ENCODE measurements at places on chromosomes 4 and X.

DNA sequence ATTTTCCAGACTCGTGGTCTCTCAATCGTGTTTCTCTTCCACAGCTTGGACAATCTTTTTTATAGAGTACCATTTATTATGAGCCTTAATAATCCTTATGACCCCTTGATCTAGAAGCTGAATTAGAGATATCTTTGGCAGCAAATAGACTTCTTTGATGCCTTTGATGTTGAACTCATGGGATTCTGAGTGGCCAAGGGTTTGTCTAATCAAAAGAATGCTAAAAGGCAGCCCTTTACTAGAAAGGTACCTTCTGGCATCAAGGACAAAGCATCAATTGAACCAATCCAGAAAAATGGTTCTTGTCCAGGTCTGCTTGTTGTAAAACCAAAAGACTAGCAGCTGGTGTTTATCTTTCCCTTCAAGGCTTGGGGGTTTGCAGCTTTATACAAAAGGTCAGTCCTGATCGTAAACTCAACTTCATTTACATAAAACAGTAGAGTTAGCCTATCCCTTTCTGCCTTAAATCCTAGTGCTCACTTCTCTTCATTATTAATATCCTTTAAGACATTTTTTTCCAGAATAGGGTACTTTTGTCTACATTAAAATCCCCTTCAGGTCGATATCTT lies 411.3 kb downstream of the FAT4 start:
- no peak for DNase-seq

DNA sequence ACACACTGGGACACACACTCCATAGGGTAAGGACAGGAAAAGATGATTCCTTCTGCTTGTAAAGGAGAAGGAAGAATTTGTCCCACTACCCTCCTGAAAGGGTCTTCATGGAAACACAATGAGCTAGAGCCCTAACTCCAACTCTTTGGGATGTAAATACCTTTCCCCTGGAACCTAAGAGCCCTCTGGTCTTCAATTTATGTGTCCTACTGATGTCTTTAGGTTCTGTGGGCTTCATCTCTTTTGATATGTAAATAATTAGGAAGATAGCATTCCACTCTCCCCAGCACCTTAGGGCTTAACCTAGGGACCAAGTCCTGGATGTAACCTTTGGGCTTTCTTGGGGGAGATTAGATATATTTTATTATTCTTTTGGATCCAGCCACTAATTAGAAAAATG lies 38.3 kb downstream of the PF4 start:
- DNase-seq, result no peak

DNA sequence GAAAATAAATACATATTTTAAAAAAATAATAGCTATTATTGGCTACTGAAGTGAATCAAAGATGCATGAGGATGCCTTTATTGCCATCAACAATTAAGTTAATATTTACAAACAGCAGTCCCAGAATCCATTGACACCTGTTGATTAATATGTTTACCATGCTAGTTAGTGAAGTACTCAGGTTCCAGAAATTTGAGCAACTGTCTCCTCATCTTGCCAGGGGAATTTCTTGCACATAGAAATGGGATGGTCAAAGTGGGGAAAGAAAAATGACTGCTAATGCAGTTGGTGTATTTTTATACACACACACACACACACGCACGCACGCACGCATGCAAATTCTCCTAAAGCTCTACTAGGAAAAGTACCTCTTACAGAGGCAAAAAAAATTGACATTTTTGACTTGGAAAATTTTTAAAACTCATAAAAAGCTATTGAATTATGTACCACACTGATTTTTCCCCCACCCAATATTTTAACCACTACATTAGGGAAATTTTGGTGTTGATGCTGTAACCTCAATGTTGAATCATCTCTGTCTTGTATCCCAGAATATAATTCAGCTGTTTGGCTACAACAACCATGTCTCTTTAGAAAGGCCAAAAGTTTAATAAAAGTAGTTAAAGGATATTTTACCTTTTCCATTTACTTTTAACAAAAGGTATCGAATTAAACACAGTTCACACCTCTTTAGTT lies 105.3 kb upstream of the TMEM150C start:
- DNase-seq, result no peak

GRCh38 chrX:63993936-63994335 lies 208.9 kb upstream of the ARHGEF9 start:
- DNase-seq, result no peak

DNA sequence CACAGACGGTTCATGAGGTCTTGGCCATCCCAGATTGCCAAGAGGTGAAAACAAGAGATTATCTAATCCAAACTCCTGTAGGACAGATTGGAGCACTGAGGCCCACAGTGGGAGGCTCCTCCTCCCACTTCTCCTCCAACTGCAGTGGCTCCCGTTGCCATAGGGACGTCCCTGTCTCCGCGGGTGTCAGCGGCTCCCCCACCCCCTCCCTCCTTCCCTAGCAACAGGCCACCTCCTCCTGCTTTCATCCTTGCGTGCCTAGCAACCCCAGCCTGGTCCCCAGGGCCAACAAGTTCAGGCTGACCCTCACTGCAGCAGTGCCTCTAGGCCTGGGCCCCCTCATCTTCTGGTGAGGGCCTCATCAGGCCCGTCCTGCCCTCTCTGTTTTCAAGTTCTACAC lies 6.8 kb upstream of the IQSEC2 start:
- DNase-seq, result peak; percentile 83

DNA sequence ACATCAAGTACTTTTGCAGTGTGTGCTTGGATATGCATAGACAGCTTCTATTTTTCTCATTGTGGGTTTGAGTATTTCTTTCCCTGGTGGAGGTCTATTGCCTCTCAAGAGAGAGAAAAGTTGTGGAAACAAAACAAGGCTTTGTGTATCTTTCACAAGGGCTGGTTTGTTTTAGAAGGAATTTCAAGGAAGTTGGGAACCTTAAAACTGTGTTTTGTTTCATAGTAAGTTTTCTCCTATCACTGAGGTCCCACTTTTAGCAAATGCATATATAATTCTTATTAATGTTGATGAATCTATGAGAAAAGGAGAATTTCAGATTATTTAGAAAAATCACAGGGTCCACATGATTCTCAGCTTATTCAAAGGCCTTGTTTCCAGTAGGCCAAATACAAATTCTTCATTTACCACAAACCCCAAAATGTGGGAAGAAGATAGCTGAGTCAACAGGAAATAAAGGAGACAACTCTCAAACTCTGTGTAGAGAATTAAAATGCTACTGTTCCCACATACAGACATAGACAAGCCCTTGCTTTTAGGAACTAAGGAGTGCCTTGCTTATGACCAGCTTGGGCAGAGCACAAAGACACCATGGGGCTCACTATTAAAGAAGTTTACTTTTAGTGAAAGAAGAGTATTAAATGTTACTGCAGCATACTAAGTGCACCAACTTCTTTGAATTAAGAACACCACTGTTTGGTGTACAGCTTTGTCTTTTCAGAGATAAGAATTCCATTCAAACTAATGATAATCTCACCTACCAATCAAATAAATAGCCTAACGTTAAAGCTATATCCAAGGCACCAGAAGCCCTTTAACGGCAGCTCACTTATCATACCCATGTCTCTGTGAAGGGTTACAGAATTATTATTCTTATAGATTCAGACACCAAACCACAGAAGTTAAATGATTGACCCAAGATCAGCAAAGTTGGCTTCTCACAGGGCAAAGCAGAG lies 177.4 kb upstream of the LEF1 start:
- no peak for DNase-seq

DNA sequence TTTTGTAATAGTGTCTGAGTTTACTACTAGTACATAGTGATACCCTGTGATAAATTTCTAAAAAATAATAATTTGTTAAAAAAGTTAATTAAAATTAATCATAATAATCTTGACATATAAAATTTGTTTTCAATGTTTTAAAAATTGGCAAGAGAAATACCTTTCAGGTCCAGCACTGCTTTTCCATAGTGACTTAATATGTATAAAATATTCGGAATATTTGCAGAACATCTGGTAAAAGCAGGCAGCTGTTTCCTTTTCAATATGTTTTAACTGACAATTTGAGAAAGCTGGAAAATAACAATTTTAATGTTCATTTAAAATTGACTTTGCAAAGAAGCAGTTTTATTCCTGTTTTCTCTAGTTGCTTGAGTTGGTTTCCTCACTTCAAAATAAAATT lies 17.6 kb upstream of the GK2 start:
- no peak for DNase-seq

- no peak for DNase-seq
Observed at GRCh38 chr4:113537203-113537602, 224.3 kb downstream of the CAMK2D start.

DNA sequence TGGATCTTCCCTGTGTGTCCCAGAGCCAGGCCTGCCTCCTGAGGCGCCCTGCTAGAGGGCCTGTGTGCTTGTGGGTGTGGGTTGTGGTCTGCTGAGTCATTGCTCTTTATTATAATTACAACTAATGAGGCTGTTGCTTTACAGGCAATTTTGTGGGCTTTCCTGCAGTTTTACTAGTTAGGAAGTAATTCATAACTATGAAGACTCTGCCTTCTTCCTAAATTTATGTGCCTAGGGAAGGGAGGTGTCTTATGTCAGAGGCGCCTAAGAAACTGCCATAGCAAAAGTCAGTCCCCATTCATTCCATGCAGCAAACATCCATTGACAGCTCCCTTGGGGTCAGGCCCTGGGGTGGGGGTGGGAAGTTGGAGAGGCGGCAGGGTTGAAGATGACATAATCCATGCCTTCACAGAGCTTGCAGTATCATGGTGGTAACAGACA lies 359.2 kb downstream of the IDS start:
- peak; percentile 27 for DNase-seq

DNA sequence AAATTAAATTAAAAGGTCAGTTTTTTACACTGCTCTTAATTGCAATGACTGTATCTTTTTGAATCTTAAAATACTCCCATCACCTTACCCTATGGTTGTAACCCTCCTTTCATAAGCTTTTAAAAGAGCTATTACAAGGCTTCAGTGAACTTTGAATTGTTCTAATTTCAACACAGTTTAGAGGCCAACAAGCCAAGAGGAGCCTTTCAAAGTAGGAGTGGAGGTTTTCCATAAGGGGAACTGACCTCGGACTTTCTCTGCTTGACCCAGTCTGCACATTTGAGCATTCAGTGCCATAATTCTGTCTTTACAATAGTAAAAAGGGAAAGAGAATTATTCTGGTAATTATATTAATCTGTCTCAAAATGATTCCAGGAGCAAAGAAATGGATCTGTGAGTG lies 98.9 kb downstream of the PARM1 start:
- DNase-seq, result no peak

DNA sequence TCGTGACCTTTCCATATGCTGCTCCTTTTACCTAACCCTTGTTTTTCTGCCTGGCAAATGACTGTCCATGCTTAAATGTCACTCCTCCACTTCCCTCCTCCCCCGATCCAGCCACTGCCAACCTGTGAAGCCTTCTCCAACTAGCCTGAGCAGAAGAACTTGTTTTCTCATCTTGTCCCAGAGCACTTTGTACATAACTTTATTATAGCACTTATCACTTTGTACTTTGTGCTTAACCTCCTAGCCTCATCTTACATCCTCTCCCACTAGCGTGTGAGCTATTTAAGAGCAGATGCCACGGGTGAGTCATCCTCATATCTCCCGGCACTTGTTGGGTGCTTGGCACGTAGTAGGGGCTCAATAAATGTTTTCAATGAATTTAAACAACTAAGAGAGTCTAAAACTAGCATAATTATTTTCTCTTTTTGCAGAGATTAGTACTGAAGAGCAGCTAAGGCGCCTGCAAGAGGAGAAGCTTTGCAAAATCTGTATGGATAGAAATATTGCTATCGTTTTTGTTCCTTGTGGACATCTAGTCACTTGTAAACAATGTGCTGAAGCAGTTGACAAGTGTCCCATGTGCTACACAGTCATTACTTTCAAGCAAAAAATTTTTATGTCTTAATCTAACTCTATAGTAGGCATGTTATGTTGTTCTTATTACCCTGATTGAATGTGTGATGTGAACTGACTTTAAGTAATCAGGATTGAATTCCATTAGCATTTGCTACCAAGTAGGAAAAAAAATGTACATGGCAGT lies 46.9 kb downstream of the XIAP start:
- DNase-seq, result no peak

GRCh38 chr4:46016306-46016705 lies 107.5 kb downstream of the GABRG1 start:
- DNase-seq, result peak; percentile 0

DNA sequence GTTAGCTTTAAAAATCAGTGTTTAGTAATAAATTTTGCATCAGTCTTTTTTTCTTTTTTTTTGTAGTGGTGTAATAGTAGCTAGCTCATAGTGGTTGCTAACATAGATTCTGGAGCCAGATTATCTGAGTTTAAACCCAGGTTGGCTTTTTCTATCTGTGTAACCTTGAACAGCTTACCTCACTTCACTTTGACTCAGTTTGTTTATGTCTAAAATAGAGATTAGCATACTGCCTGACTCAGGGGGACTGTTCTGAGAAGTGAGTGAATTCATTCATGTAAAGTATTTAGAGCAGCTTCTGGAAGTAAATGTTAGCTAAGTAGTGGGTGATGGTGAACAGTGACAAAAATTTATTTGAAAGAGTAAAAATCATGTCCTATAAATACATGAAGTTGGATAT lies 32.9 kb downstream of the CPEB2 start:
- no peak for DNase-seq

GRCh38 chrX:9403374-9403773 lies 61.5 kb upstream of the TBL1X start:
- DNase-seq, result no peak

DNA sequence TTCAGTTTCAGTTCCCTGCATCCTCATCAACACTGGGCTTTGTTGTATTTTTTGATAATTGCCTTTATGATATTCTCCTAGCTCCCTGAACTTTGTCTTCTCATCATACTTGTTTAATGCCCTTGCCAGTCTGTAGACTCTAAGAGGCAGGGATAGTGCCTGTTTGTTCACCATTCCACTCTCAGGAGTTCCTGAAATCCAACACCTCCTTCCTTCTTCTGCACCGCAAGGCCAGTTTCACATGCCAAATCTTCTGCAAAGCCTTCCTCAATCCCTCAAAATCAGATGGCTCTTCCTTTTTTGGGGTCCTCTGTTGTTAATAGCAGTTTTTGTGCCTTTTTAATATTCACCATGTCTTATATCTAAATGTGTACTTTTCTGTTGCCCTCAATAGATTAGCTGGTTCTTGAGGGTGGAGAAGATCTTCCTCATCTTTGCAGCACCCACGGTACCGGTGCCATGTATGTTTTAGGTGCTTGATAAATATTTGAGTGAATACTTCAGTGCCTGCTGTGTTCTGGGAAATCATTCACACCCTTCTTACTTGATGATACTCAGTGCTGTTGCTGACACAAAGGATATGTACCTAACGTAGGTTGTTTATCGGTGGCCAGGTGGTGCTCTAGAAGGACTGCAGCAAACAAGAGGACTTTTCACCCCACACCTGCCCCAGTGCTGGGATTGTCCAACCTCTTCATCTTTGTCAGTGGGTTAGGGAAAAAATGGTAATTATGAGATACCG lies 85.3 kb upstream of the LIMCH1 start:
- DNase-seq, result no peak

DNA sequence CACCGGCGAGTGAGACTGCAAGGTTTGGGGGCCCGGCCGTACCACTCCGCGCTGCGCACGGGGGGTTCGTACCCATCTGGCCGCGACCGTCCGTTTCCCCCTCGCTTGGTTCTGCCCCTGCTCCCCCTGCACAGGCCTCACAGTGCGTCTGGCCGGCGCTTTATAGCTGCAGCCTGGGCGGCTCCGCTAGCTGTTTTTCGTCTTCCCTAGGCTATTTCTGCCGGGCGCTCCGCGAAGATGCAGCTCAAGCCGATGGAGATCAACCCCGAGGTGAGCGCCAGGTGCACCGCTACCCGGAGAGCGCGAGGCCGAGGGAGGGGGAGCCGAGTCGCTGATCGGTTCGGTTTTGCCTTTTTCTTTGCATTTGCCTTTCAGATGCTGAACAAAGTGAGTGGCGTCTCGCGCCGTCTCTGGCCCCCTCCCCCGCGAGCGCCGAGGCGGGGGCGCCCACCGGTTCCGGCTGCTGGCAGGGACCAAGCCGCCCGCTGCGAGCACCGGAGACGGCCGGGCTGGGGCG lies at the start of gene UCHL1:
Gene UCHL1, plus strand, starts transcription at position 189 of the 517 bp plus-strand sequence. Its CDS starts 49 bp downstream, at position 238.
- peak; percentile 98 for DNase-seq

All from mesendoderm (in vitro differentiated cells).